ENCODE measurements at places on chromosomes 7 and 10. TPM values are rescaled to one million over a fixed set of nuclear protein-coding genes. Genes with fewer than 3 reads are reported as not detected.

GRCh38 chr7:136086712-136087111 lies 109.6 kb upstream of the MTPN start:
- no peaks in the 10 kb centered on the region for H3K4me1 ChIP-seq
- DNase-seq: peak; percentile 70
- no peaks in the 10 kb centered on the region for H3K27me3 ChIP-seq
- peak overlapping the region; percentile 35 for H3K4me3 ChIP-seq

DNA sequence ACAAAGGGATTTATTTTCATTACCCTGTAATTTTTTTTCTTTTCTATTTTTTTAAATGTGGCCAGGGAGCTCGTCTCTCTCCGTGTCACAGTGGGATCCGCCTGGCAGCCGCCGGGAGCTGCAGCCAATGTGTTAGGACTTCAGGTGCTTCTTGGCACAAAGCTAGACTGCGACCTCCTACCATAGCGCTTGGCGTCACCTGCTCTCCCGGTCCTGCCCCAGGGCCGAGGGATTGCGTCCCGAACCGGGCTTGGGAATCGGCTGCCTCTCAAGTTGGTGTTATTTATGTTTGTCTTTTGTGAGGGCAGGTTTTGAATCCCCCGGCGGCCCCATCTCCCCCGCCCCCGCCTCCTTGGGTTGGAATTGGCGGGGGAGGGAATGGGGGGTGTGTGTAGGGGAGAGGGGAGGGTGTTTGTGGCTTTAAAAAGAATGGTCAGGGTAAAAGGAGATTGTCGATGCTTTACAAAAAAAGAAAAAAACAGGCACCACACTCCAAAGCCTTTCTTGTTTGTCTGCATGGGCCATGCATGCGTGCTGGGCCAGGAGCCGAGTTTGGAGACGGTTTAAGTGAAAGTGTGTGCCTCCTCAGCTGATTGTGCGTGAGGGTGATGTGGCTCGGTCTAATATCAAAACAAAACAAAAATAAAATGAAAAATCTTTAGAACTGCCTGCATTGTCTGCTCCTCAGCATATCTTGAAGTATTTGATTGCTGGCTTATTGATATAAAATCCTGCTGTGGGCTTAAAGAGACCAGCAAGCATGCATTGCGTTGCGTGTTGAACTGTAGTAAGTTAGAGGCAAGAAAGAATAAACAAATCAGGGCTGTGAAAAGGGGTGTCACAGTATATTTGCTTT lies 1.2 kb downstream of the PPP1R9A start:
- H3K27ac ChIP-seq: peak overlapping the region; percentile 66
- H3K4me1 ChIP-seq: peaks cover 3% of the 10 kb centered on the region
- no peaks in the 10 kb centered on the region for H3K36me3 ChIP-seq
- peak; percentile 52 for DNase-seq

DNA sequence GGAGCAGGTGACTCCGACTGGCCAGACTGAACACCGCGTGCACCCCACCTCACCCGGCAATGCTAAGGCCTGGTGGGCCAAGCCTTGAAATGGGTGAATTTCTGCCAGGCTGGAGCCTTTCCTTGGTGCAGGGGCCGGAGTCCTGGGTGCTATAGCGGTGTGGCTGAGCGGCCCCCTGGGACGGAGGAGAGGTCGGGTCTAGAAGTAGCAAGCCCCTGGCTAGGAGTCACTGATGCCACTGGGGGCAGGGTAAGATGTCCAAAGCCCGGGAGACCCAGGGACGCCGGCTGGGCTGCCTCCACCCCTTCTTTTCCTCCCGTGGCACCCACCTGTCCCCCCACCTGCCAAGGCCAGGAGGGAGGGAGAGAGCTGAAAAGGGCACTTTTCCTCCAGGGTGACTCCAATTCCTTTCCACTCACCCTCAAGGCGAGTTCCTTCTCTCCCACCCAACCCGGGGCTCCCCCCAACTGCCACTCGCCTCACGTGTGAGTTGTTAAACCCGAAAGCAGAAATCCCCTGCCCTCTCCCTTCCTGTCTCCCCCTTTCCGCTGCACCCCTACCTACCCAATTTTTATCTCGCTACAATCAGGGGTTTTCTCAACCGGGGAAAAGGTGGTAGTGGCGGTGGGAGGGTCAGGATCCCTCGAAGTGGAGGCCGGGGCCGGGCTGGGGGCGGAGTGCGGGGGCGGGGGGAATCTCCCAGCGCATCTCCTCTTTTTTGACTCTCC lies 6.0 kb upstream of the GATA3 start:
- H3K4me3 ChIP-seq: no peak overlapping the region
- peaks cover 7% of the 10 kb centered on the region for H3K27me3 ChIP-seq
- H3K27ac ChIP-seq: no peak overlapping the region
- H3K36me3 ChIP-seq: no peaks in the 10 kb centered on the region

- H3K36me3 ChIP-seq: no peaks in the 10 kb centered on the region
- no peaks in the 10 kb centered on the region for H3K4me1 ChIP-seq
- no peak for DNase-seq
- H3K27ac ChIP-seq: no peak overlapping the region
- H3K27me3 ChIP-seq: no peaks in the 10 kb centered on the region
Measured at GRCh38 chr7:22066522-22066921, 120.8 kb upstream of the CDCA7L start.

DNA sequence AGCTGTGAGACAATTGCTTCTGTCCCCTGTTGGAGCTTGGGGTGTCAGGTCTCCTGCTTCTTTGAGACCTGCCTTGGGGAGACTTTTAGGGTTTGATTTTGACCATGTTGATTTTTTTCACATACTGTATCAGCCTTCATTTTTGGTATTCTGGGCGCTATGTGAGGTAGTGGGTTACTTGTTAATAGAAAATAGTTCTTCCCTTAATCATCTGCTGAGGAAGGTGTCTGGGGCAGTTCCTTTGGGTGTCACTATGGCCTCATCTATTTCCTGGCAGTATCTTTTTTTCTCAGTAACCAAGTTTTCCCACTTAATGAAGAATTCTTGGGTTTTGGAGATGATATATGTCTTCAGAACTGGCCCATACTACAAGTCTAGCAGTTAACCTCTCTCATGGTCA lies 4.6 kb upstream of the NOLC1 start:
- H3K4me1 ChIP-seq: peaks cover 3% of the 10 kb centered on the region
- DNase-seq: no peak
- no peak overlapping the region for H3K4me3 ChIP-seq
- H3K27ac ChIP-seq: no peak overlapping the region

DNA sequence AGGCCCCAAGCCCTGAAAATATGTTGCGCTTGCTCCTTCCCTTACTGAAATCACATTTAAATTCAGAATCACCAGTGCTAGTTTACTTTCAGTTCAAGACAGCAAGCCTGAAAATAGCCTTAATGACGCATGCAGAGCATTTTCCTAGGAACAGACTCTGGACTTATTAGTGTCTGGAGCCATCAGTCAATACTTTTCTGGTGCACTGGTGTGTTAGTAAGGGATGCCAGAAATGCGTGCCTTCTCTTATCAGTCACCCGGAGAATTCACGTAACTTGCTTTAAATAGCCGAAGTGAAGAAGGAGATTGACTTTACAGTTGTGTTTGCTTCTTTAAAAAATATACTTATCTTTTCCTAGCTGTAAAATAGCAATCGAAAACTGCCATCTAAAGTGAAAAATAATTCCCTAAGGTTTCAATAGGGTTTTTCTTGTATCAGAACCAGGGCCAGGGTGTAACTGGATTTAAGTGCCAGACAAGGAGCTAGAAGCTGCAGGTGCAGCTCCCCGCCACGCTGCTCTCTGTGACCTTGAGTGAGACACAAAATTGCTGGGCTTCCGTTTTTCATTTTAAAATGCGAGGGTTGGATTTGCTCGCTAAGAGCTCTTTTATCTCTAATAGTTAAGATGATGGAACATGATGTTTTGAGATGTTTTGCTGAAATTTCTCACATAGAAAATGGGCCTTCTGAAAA lies 177.8 kb downstream of the NSUN6 start:
- H3K27ac ChIP-seq: peak overlapping the region; percentile 75
- no peak for DNase-seq
- no peak overlapping the region for H3K4me3 ChIP-seq
- no peaks in the 10 kb centered on the region for H3K27me3 ChIP-seq
- no peaks in the 10 kb centered on the region for H3K36me3 ChIP-seq
- peaks cover 7% of the 10 kb centered on the region for H3K4me1 ChIP-seq

DNA sequence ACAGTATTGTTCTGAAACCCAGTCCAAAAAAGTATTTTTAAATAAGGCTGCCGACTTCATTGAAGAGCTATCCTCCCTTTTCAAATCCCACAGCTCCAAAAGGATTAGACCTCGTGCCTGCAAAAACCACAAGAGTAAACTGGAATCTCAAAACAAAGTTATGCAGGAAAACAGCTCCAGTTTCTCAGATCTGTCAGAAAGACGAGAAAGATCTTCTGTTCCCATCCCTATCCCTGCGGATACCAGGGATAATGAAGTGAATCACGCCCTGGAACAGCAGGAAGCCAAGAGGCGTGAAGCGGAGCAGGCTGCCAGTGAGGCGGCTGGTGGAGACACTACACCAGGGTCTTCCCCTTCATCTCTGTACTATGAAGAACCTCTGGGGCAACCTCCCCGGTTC lies 12.6 kb downstream of the MYPN start:
- H3K4me1 ChIP-seq: no peaks in the 10 kb centered on the region
- H3K36me3 ChIP-seq: no peaks in the 10 kb centered on the region
- H3K27me3 ChIP-seq: no peaks in the 10 kb centered on the region
- H3K27ac ChIP-seq: no peak overlapping the region
- H3K4me3 ChIP-seq: no peak overlapping the region
- no peak for DNase-seq

DNA sequence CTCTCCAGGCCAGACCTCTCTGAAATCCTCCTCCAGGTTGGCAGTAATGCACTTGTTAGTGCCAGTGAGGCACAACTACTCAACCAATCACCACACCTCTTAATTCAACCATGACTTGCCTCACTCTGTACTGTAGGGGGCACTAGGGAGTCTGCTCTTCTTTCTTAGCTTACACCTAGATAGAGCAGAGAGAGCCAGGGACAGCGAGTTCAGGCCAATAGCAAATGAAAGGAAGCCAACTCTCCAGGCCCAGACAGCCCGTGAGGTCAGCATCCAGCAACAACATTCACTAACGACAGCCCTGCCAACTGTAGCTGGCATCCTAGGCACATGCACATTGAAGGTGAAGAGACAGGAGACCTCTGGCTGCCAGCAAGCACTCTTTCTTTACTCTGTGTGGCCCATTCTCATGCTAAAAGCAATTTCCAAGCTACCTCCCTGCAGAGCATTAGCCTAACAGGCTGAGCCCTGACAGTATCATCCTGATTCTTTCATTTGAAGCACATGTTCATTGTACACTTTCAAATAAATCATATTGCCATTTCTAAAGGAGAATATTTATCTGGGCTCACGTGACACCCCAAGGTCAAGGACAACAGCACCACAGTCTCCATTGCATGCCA lies 136.3 kb downstream of the DPY19L1 start:
- DNase-seq: no peak
- H3K36me3 ChIP-seq: no peaks in the 10 kb centered on the region
- no peak overlapping the region for H3K27ac ChIP-seq
- no peaks in the 10 kb centered on the region for H3K27me3 ChIP-seq
- no peak overlapping the region for H3K4me3 ChIP-seq
- peaks cover 2% of the 10 kb centered on the region for H3K4me1 ChIP-seq

GRCh38 chr7:23107781-23108180 lies 2.2 kb downstream of the KLHL7 start:
- DNase-seq: no peak
- no peaks in the 10 kb centered on the region for H3K27me3 ChIP-seq
- no peaks in the 10 kb centered on the region for H3K36me3 ChIP-seq
- H3K4me1 ChIP-seq: peaks cover 5% of the 10 kb centered on the region
- H3K27ac ChIP-seq: no peak overlapping the region

Gene MINPP1
- total RNA-seq: 9.8 TPM

Data from ovary (tissue), 10 donors.